ENCODE measurements at places on chromosomes 1 and 21.

- DNase-seq = no peak
Observed at GRCh38 chr1:202989879-202990278, 17.3 kb upstream of the TMEM183A start.

DNA sequence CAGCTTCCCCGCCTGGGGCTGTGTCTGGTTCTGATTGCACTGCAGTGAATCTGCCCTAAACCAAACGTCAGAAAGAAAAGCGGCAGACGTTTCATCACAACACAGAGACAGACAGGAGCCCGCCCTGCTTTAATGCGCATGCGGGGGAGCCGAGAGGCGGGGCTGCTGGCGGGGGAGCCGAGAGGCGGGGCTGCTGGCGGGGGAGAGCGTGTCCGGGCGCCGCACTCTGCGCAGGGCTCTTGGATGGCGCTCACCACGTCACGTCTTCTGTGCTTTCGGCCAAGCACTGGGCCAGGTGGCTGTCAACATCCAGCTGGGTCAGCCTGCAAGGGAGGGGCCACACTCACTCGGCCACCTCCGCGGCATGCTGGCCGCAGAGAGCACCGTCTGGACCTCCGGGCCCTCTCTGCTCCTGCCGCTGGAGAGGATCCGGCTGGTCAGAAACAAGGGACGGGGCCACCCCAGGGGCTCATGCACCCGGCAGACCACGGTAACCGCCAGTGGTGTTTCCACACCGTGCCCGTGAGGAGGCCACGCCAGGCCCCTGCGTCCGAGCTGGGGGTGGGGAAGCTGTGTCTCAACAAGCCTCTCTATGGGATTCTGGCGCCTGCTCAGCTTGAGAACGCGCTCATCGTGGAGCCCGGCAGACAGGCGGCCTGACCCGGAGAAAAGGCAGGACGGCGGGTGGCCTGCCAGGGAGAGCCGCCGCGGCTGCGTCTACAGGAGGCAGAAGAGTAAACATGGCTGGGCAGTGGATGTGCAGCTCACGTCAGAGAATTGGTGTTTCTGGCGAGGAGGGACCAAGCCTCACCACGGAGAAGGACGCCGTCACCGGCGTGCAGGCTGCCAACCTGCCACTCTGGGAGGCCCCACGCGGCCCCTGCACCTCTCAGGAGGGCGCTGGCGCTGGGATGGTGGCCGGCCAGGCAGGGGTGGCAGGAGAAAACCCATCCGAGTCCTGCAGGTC lies 4.8 kb downstream of the FAAP20 start:
- DNase-seq = peak; percentile 98

- DNase-seq = peak; percentile 92
Observed at GRCh38 chr1:201750934-201751333, 78.0 kb upstream of the IPO9 start.

DNA sequence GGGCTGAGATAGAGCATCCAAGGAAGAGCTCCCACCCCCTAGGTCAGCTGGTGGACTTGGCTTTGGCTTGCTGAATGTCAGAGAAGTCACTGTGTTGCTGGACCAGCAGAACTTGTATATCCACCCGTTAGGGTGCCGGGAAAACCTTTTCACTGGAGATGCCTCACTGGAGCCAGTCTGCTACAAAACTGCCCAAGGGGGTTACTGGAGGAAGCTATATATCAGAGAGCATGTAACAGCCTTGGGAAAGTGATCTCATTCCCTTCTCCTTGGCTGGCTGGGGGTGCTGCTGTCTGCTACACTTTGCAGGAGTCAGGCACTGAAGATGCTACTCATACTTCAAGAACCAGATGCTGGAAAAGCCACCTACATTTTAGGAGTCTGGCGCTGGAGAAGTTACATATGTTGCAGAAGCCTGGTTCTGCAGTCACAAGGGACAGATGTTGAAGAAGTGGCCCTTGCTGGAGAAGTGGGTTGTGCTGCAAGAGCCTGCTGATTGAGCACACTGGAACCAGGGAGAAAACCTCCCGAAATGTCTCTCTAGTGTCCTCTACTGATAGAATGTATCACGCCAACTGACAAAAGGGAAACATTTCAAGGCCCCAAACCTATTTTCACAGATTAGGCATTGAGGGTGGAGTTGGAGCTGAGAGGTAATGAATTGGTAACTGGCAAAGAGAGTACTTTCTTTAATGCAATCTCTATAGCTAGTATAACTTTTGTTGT lies 250.6 kb downstream of the SPATA17 start:
- peak; percentile 24 for DNase-seq

GRCh38 chr1:244341455-244342450 lies 110.0 kb downstream of the ADSS2 start:
- no peak for DNase-seq

DNA sequence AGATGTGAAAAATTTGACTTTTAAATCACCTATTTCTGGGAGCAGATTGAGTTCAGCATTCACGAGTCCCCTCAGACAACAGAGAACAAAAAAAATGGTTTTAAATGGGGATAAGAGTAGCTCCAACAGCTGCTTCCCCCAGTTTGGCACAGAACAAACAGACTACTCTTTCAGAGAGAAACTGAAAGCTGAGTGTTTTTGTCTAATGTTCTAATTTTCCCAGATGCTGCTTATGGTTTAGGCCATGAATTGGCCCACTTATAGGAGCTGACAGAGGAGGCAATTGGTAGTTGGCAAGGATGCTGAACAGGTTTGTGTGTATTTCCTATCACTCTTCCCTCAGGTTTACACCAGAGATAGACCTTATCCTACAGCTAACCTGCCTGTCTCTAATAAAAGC lies 1637.4 kb upstream of the PRMT6 start:
- no peak for DNase-seq

Measured in cardiac fibroblast (primary cell).